ENCODE measurements at places on chromosomes 1 and 21.

- DNase-seq = no peak
Observed at GRCh38 chr1:18581420-18581880, 49.2 kb upstream of the PAX7 start.

GRCh38 chr1:182339684-182340083 lies 51.9 kb downstream of the GLUL start:
- no peak for DNase-seq

DNA sequence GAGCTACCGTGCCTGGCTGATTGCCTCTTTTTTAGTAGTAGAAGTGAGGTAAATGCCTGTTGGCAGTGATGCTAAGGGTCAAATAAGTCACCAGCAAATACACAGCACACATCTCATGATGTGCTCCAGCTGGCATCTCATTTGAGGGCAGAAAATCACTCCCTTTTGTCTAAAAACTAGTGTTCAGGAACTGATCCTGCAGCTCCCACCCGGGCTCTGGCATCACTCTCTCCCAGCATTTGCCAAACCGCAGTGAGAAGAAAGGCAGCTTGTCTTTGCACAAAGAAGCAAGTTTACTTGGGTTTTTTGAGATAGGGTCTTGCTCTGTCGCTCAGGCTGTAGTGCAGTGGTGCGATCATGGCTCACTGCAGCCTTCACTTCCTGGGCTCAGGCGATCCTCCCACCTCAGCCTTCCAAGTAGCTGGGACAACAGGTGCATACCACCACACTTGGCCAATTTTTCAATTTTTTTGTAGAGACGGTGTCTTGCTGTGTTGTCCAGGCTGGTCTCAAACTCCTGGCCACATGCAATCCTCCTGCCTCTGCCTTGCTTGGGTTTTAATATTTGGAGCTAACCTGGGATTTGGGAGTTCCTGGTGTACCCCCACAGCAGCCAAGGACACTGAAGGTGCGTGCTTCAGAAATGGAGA lies 4.1 kb downstream of the RBP7 start:
- no peak for DNase-seq

GRCh38 chr21:14870853-14871149 lies 194.0 kb downstream of the NRIP1 start:
- no peak for DNase-seq

GRCh38 chr1:34266127-34266951 lies 89.6 kb downstream of the C1orf94 start:
- no peak for DNase-seq

GRCh38 chr1:234125283-234125682 lies 220.8 kb downstream of the SLC35F3 start:
- no peak for DNase-seq

GRCh38 chr1:98849969-98850636 lies 154.6 kb downstream of the PLPPR5 start:
- DNase-seq = no peak

- DNase-seq = no peak
Observed at GRCh38 chr1:22412932-22413727, 38.5 kb upstream of the ZBTB40 start.

GRCh38 chr21:41418956-41419680 lies 6.9 kb upstream of the MX1 start:
- DNase-seq = no peak

DNA sequence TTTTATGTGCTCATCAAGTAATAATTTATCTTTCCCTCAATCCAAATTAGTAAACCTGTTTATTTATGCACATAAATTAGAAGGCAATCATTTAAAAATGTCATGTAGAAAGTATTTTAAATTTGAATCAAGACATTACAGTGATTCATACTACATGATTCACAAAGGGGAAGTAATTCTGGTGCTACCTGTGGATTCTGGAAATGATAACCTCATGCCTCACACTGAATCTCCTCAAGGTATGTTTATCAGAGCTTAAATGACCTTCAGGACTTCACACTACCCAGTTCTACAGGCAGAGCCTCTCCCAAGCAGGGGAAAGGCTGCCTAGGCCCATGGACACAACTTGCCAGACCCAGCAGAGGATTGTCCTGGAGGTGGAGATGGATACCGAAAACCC lies 25.2 kb upstream of the TDRD10 start:
- DNase-seq = no peak

- no peak for DNase-seq
Observed at GRCh38 chr21:45506836-45507522, 35.3 kb downstream of the SLC19A1 start.

DNA sequence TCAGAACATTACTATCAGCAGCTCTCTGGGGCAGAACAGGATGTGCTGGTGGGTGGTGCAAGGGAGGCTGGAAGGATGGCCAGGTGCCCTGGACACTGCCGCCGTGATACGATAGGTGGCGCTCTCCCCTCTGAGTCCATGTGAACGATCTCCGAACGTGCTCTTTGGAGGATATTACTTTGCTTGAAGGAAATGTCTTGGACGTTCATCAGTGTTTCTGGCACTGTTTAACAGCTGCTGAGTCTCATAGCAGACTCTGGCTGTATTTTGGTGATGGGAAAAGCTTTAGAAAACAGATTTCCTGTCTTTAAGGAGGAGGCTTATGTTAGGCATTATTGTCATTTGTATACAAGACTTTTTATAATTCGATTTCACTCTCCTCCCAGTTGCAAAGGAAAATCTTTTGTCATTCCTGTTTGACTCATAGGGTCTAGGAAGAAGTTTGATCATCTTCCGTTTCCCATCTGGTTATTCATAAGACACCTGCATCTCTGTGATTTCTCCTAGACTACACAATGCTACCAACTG lies 386.2 kb upstream of the ADGRL2 start:
- no peak for DNase-seq

- no peak for DNase-seq
Observed at GRCh38 chr21:32043458-32043857, 170.6 kb downstream of the HUNK start.

DNA sequence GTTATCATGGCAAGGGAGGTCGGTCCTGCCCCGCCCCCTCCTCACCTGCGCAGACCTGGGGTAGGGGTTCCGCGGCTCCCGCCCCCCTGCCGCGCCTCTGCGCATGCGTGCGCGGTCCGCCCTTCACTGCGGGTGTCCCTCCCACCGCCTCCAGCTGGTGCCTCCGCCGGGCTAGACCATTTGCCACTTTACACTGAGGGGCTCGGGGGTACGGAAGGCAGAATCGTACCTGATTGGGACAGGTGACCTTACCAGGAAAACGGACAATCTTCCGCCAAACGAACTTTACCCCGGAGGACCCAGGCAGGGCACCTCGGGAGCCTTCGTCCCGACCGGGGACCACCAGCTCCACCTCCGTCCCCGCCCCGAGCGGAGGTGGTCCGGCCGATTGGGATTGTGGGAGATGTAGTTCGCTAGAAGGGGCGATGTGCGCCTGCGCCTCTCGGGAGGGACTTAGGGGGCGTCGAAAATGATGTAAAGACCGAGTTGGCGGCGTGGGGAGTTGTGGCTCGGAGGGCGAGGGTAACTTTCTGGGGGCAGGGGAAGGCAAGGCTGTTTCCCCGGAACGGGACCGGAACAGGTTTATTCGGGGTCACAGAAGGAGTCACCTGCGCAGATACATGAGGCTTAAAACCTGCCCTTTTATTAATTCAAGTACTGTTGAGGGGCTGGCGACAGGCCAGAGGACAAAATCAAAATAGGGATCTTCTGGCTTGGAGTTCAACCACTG lies at the start of gene DNAJC28:
Gene DNAJC28 (minus strand): TSS at position 344 of the 730 bp plus-strand sequence. CDS start 2,323 bp downstream, outside the sequence.
- DNase-seq = peak; percentile 94

- DNase-seq = no peak
Observed at GRCh38 chr1:57770772-57771171, 346.9 kb upstream of the DAB1 start.

- no peak for DNase-seq
Observed at GRCh38 chr1:86169625-86170024, 13.1 kb upstream of the COL24A1 start.

- DNase-seq = no peak
Observed at GRCh38 chr1:169426174-169426705, 1.0 kb downstream of the CCDC181 start.

DNA sequence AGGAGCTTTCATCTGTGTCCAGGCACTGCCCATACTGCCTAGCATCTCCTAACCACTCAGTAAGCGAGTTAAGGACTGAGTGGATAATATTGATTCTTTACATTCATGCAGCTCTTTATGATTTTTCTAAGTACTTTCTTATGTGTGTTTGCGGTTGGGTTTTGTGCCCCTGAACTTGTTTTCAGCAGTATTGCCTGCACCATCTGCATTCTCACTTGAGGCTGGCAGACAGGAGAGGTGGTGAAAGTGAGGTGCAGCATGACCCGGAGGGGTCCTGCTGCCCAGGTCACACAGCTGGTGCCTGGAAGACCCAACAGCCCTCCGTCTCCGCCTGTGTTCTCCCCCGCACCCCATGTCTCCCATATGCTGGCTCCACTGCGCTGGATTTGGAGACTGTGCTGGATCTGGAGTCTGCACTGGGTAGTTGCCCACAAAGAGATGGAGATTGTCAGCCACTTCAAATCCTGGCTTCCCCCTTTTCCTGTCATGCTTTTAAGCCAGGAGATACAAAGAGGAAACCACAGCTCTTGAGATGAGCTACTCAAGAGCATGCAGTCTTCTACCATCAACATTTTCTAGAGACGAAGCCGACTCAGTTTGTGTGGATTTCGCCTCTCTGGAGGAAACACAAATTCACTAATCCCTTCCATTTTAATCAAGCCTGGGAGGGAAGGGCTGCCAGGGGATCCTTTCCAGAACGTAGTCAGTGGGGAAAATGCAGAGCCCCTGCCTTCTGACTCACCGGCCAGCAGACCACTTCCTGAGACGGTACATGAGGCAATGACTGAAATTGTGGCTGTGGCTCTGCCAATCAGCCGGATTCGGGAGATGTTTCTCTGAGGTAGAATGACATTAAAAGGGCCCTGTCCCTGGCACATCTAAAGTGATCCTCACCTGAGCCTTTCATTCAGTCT lies 71.7 kb upstream of the ANGPTL1 start:
- DNase-seq = no peak

GRCh38 chr21:32044205-32045180 lies 171.7 kb downstream of the HUNK start:
- DNase-seq = no peak

DNA sequence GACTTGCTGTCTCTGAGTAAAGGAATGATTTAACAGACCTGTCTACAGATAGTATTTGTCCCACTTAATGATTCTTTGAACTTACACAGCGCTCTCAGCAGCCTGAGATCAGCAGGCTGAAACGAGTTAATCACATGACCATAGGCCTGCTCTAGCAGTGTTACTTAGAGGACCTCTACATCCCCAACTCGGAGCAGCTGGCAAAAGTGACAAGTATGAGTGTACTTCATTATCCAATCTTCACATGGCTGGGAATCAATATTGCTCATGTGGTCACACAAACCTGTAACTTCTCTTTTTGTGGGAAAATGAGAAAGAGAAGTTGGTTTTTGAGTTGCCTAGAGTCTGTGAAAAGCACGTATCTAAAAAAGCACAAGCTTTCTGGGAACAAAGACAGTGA lies 11.4 kb upstream of the ATP13A2 start:
- no peak for DNase-seq

- DNase-seq = no peak
Observed at GRCh38 chr1:193676996-193677549, 490.7 kb upstream of the B3GALT2 start.

DNA sequence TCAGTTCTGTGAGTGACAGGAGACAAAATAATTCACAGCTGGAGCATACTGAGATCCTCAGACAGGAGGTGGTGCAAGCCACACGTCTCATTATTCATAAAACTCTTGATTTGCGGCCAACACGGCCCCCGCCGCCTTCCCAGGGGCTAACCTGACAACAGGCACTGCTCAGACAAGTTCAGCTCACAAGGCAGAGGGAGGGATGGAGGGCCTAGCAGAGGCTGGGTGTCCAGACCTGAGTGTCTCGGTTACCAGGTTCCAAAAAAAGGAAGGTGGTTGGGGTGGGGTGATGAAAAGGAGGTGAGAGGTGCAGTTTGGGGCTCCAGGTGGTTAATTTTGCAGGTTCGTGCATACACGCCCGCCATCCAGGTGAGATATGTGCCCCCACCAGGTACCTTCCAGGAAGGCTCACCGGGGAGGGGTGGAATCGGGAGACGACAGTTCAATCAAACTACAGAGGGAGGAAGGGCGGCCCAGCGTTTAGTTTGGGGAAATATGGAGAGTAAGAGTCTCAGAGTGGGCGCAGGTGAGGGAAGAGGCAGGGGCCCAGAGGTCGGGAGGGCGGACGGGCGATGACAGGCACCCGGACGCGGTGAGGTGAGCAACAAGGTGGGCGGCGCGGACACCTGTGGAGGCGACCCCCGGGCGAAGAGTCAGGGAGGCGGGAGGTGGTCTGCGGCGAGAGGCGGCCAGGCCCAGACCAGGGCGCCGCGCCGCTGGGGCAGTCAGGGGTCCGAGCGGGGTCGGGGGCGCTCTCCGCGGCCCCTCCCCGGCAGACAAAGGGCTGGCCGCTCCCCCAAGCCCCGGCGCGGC lies 629 bp downstream of the CTNNBIP1 start:
- DNase-seq = peak; percentile 0

DNA sequence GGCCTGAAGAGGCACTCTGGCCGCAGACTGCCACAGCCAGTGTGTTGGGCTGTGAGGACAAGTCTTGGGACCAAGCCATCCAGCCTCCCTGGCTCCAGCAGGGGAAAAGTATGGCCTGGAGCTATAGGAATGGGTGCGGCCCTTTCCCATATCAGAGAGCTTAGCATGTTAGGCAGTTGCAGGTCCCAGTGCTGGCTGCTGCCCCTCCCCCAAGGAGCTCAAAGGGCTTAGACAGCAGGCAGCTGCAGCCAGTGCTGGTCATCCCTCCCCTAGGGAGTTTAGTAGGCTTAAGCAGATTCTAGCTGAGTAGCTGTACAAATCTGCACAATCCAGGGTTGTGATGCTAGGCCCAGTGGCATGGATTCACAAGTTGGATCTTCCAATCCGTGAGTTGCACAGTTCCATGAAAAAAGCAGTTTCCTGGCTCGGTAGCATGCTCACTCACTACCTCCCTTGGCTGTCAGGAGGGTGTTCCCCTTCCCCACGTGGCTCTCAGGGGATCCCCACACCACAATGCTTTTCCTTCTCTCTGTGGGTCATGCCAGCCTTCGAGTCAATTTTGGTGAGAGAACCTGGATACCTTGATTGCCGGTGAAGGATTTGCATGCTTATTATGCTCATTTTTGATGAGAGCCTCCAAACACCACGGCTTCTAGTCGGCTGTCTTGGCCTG lies 1490.8 kb downstream of the BRINP3 start:
- no peak for DNase-seq

DNA sequence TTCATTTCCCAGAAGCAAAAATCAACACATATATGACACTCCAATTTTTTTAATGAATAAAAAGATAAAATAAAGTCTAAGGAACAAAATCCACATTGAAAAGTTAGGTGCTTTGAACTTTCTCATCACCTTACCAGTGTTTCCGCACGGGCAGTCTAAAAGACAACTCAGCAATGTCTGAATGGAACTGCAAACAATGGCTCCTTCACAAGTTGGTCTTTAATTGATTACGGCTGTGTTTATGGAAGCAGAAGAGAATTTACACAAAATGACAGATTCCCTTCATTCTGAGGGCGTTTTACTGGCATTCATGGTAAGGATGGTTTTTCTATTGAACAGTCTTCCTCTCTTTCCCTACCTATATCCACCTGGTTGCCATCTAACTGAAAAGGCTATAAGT lies 65.0 kb upstream of the RNPC3 start:
- DNase-seq = no peak

GRCh38 chr1:192892934-192893333 lies 84.1 kb downstream of the RGS2 start:
- no peak for DNase-seq

- DNase-seq = no peak
Observed at GRCh38 chr1:42142894-42143675, 10.1 kb upstream of the GUCA2B start.

- no peak for DNase-seq
Observed at GRCh38 chr21:38082936-38083485, 166.8 kb upstream of the KCNJ6 start.
